IMR-90 (cell line): ENCODE measurements at places on chromosomes 4 and X. TPM values are rescaled to one million over a fixed set of nuclear protein-coding genes. Genes with fewer than 3 reads are reported as not detected.

GRCh38 chr4:7344636-7345155, 90.0 kb downstream of the PSAPL1 start:
- no peak for DNase-seq

GRCh38 chr4:186227221-186227620, at the start of gene KLKB1:
TSS of gene KLKB1 (plus strand) at chr4:186227507. CDS start at chr4:186228196, 689 bp downstream.
- no peak for DNase-seq

The EDA gene
- 0.03 TPM in 1 of 2 replicates, not detected in the other for polyA plus RNA-seq

The MMAA gene
- polyA plus RNA-seq: 3.9 and 4.4 TPM in 2 replicates

The TMEM154 gene
- polyA plus RNA-seq: 0.12 and 0.20 TPM in 2 replicates
